ENCODE measurements at places on chromosomes 2 and 18. TPM values are rescaled to one million over a fixed set of nuclear protein-coding genes. Genes with fewer than 3 reads are reported as not detected.

GRCh38 chr18:24539866-24540617 is 79.6 kb downstream of the HRH4 start:
- no peak for DNase-seq

GRCh38 chr18:61606759-61607158 is 273.5 kb downstream of the CDH20 start:
- no peak for DNase-seq

DNA sequence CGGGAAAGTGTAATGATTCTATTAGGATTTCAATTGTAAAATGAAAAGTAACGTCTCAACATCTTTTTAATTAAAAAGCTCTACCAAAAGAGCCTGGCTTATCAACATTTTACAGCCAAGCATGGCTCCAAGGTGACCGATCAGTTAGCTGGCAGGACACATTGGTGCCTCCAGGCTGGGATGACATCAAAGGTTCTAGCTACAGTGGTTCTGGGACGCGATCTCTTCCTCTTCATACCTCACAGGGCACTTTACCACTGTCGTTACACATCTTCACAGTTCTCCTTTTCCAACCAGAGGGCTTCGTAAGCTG is 693 bp downstream of the ORC2 start:
- no peak for DNase-seq

DNA sequence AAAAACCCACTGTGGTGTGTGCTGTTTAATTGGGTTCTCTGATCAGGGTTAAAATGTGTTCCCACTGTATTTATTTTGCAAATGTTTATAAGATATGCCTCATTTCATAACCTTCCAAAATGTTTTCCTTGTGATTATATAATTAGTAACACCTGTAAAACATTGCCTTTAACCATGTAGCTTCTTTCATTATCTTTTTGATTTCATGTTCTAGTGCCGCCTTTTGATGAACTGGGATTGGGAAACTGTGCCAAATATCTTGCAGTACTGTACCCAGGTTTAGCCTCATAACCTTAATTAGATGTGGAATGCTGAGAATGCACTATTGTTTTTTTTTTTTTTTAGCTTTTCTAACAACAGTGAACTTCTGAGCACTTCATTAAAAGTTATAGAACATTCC is 96.9 kb downstream of the TANC1 start:
- DNase-seq, result no peak

GRCh38 chr2:6412533-6413091 is 453.1 kb downstream of the CMPK2 start:
- DNase-seq, result no peak

DNA sequence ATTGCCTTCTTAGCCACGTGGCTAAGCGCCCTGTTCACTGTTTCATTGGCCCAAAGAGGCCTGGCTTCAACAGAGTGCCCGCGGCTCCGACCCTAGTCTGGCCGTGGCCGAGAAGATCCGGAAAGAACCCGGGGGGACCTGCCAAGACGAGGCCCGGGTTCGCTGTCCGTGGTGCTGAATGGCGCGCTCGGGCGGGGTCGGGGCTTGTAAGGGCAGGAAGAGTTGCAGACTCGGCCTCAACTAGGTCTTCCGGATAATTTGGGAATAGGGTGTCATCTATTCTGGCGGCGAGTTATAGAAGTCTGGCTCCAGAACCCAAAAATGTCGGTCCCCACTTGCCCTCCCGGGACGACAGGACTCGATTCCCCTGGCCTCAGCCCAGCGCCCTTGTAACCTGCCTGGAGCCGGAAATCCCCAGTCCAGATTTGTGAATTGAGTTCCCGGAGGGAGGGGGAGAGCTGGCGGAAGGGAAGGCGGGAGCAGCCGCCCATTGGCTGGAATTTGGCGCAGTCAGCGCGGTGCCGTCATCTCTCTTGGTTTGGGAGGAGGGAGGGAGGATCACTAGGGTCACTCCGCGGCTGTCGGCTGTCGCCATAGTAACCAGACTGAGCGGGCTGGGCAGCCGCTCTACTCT is 3.5 kb downstream of the CDK5R2 start:
- no peak for DNase-seq

GRCh38 chr2:234976479-234977227 is 24.8 kb downstream of the SH3BP4 start:
- no peak for DNase-seq

Gene GMPPA
- 67.1 TPM for total RNA-seq

Gene SNORC
- 1.5 TPM for total RNA-seq

Gene UNC80
- total RNA-seq, result not detected

DNA sequence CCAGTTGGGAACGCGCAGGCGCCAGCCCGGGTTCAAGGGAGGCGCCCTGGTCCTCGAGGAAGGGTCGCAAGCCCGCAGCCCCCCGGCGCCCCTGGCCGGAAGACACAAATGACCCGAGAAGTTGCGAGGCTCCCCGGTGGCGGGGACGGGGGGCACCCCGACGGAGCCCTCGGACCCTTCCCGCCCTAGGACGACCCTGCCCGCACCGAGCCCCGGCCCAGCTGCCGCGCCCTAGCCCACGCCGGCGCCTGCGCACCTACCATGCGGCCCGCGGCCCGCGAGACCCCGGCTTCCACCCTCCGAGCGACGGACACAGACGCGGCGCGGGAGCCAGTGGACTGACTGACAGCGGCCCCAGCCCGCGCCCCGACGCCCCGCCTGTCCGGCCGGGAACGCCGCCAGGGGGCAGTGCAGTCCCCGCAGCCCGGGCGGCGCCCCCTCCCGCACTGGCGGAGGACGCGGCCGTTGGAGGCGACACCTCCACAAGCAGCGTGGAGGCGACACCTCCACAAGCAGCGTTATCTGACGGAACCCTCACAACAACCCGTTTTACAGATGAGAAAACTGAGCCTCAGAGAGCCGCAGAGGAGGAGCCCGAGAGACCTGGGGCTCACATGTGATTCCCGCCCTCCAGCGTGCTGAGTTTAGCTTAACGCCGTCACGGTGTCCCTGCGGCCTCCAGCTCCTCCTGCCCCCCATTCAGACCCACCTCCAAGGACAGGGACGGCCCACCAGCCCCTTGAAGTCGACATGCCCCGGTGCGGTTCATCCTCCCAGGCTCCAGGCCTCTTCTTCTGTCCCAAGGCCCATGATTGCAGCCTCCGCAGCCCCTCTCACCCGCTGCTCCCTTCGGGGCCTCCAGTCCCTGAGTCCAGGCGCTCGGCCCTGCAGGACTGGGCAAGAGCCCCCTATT is at the start of gene NMUR1:
Gene NMUR1, minus strand, starts transcription at position 347 of the 913 bp plus-strand sequence. Its CDS starts 84 bp downstream, at position 263.
- DNase-seq, result peak; percentile 89

GRCh38 chr2:109604597-109604996 is 9.2 kb downstream of the SEPTIN10 start:
- DNase-seq, result no peak

DNA sequence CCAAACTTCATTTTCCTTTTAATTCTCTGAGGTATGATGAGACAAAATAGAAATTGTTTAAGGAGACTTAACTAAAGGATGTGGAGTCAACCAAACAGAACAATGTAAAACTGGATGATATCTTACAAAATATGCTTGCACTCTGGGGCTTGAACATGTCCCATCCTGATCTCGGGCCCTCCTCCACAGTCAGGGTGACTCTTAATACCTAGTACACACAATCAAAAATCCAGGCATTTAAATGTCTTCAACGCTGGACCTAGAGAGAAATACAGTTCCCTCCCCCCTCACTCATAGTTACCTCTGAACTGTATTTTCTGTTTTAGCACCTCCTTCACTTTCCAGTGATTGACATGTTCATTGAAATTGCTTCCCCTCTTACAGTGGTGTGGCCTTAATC is 36.9 kb upstream of the SERPINB2 start:
- no peak for DNase-seq

DNA sequence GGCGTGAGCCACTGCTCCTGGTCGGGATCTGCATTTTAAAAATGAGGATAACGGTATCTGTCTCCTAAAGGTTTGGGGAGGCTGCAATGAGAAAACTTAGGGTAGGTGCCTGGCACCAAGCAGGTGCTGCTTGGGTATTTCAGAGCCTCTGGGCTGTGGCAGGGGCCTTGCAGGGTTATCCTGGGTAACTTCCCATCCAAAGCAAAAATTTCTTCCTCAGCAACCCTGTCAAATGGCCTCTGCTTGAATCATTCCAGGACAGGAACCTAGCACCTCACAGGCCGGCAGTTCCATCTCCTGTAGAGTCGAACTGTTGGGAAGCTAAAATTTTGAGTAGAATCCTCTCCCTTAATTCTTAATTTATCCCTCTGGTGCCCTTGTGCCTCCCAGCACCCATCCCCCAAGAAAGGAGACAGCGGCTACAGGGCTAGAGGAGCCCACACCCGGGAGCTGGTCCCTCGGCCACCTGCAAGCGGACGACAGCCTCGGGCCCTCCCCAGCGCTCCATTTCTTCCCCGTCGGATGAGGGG is 868 bp downstream of the CGREF1 start:
- DNase-seq, result no peak

- DNase-seq, result no peak
Measured at GRCh38 chr2:56523816-56524215, 340.0 kb downstream of the CCDC85A start.

Gene HOXD13
- not detected for total RNA-seq

DNA sequence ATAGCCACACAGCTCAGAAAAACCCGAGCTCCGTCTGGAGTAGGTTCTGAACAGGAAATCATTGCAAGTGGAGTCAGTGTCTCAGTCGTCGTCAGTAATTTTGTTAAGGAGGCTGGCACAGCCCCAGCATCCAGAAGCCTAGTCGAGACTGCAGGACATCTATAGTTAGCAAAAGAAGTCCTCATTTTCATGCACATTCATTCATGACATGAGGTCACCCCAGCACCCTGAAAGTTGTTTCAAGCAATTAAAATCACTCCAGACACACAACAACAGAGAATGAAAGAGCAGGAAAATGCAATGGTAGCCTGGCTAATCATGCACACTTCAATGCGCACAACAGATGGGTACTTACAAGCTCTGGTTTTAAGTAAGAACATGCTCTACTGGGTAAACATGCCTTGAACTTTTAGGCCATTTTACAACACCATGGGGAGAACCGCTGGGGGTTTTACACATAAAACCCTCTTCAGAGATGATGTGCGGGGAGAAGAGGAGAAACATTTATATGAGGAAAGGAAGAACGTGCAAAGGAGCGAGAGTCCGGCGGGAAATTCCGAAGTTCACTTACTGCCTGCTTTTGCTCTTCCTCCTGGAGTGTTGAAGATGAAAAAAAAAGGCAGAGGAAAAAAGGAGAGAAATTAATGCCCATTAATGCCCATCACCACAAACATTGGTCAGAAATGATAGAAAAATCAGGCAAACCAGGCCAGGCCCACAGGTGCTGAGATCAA is 77.4 kb upstream of the DNMT3A start:
- no peak for DNase-seq

- no peak for DNase-seq
Measured at GRCh38 chr18:24063121-24063731, 48.7 kb downstream of the TTC39C start.

- DNase-seq, result no peak
Measured at GRCh38 chr2:159075727-159076126, 107.3 kb downstream of the TANC1 start.

GRCh38 chr2:208033701-208034502 is 8.6 kb upstream of the PLEKHM3 start:
- DNase-seq, result no peak

Gene SNRNP27
- 64.4 TPM for total RNA-seq

DNA sequence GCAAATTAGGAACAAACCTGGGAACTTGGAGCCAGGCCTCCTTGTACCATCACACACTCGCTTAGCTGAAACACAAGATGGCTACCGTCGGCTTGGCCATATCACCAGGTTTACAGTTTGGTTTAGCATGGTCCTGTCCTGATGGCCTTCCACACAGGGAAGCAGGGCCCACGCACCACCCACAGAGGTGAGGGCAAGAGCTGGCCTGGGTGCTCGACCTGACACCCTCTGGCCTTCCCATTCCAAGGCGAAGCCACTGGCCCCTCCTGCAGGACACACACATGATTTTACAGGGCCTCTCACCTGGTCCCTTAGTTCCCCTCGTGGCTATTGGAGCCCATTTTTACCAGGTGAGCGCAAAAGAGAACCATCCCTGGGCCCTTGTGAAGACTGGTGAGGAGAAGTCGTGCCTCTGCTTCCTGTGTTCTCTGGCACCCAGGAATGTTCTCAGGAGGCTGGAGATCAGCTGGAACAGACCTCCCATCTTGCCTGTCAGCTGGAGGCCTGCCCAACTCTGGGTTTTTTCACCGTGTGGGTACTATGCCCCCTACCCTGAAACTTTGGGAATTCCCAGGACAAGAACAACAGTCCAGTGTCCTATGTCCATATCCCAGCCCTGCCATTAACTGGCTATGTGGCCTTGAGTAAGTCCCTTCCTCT is 53.0 kb upstream of the FOSL2 start:
- no peak for DNase-seq

Gene SERPINB3
- not detected for total RNA-seq

DNA sequence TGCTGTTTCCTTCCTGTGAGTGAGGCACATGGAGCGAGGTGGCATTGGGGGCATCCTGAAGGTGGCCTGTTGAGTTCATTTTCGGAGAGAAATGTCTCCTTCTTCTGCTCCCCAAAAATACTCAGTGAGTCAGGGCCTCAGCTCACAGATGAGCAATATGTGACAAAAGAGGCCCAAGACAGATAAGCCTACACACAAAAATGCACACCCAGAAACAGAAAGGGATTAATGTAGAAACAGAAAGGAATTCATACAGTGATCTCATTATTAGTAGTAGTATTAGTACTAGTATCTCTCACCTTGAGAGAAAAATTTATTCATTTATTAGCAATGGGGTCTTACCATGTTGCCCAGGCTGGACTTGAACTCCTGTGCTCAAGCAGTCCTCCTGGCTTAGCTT is 5.1 kb downstream of the GPR75 start:
- no peak for DNase-seq

GRCh38 chr18:79442508-79443221 is 46.9 kb downstream of the NFATC1 start:
- no peak for DNase-seq

DNA sequence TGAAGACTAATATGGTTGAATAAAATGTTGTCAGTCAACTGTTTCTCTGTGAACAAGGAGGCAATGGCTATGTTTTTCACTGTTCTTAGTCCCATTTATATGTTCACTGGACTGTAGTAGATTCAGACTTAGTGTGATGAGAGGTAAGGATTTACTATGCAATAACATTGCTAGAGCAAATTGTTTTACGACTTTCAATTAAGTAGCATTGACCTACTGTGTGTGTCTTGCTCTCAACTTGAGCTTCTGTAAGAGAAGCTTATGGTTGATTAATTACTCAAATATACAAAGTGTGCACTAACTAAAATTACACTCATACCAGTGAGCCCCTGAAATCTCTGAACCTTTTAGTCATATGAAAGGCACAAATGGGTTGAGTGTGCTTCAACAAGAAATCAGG is 168.6 kb downstream of the RAPGEF4 start:
- no peak for DNase-seq

GRCh38 chr18:36349552-36349951 is 52.0 kb downstream of the FHOD3 start:
- DNase-seq, result no peak

GRCh38 chr2:165888171-165888570 is 65.4 kb downstream of the TTC21B start:
- DNase-seq, result no peak

- no peak for DNase-seq
Measured at GRCh38 chr18:58152891-58153290, 108.9 kb downstream of the NEDD4L start.

GRCh38 chr2:215756346-215756730 is 257.0 kb downstream of the MREG start:
- no peak for DNase-seq

GRCh38 chr2:127506510-127506909 is 19.8 kb downstream of the IWS1 start:
- no peak for DNase-seq
